ENCODE measurements at places on chromosomes 6 and 20. TPM values are rescaled to one million over a fixed set of nuclear protein-coding genes. Genes with fewer than 3 reads are reported as not detected.

The CGA gene
- 0.28 TPM for total RNA-seq

The PTCRA gene
- total RNA-seq: not detected

The MAS1 gene
- total RNA-seq: under 0.01 TPM

The STMND1 gene
- not detected for total RNA-seq

The EEF1A2 gene
- 0.38 TPM for total RNA-seq

The CPXM1 gene
- 0.28 TPM for total RNA-seq

The C20orf144 gene
- 0.28 TPM for total RNA-seq

The SAMD5 gene
- total RNA-seq: under 0.01 TPM

The PSMA7 gene
- 244 TPM for total RNA-seq

The CNBD2 gene
- 2.7 TPM for total RNA-seq

The FUT9 gene
- not detected for total RNA-seq

The RAB5IF gene
- 52.1 TPM for total RNA-seq

The MUC21 gene
- total RNA-seq: not detected

The HCK gene
- total RNA-seq: not detected

All from regular cardiac myocyte (primary cell).